ENCODE measurements at places on chromosomes 16 and 17. TPM values are rescaled to one million over a fixed set of nuclear protein-coding genes. Genes with fewer than 3 reads are reported as not detected.

Gene TEKT3
- total RNA-seq, result 0.44 TPM

Gene TNFSF13
- 70.9 TPM for total RNA-seq

Gene GLIS2
- 4.9 TPM for total RNA-seq

Gene ADGRG3
- 3.7 TPM for total RNA-seq

Gene SMIM22
- not detected for total RNA-seq

Gene SPATA33
- 1.8 TPM for total RNA-seq

GRCh38 chr16:88049561-88050545 lies 98.6 kb downstream of the BANP start:
- DNase-seq, result no peak

- no peak for DNase-seq
Observed at GRCh38 chr17:48961516-48962233, 6.7 kb downstream of the GIP start.

DNA sequence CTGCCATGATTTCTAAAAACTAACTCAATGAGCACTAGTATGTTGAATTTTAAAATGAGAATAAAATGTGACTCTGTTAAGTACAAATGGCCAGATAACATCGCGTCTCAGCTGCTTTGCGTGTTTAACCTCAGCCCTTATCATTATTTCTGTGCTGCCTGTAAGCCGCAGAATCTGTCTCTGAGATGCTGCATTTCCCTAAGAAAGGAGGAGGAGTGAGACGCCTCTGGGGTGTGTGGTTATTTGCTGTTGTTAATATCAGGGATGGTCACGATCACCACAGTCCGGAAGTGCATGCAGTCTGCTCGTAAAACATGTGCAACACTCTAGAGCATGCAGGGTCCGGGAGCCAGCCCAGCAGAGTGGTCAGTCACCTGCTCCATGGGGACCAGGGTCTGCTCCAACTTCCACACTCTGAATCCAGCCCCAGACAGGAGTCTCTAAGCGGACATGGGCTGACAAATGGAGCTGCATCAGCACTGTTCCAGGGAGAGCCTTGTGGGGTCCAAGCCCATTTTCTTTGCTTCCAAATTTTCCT lies 342.5 kb downstream of the MAF start:
- no peak for DNase-seq

- no peak for DNase-seq
Observed at GRCh38 chr16:23549938-23550337, 7.2 kb downstream of the EARS2 start.

DNA sequence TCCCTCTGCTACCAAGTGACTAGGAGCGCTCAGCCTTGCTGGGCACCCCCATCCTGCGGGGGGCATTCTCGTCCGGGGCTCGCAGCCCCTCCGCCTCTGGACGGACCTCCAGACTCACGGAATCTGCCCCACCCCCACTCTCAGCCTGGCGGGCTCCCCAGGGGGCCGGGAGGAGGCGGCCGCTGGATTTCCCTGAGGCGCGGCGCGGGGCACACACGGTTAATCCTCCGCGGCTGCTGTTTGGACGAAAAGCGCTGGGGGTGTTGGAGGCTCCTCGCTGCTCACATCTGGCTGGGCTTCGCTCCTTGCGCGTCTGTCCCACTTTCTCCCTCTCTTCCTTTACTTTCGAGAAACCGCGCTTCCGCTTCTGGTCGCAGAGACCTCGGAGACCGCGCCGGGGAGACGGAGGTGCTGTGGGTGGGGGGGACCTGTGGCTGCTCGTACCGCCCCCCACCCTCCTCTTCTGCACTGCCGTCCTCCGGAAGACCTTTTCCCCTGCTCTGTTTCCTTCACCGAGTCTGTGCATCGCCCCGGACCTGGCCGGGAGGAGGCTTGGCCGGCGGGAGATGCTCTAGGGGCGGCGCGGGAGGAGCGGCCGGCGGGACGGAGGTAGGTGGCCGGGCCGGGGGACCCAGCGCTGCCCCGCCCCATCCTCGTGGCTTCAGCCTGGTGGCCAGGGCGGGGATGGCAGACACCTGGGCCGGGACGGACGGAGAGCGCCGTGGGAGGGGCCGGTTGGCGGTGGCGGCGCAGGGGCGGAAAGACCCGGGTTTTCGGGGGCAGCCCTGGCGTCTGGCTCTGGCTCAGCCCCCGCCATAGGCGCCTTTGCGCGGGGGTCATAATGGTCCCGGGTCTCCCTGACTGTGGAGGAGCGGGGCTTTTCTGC lies at the start of gene C1QTNF1:
C1QTNF1 (plus strand) TSS at position 284 of the 886 bp plus-strand sequence. CDS start 19,800 bp downstream, outside the sequence.
- no peak for DNase-seq

GRCh38 chr17:6711681-6712057 lies 1.5 kb downstream of the SLC13A5 start:
- DNase-seq, result no peak

- no peak for DNase-seq
Observed at GRCh38 chr16:86199182-86199581, 300.2 kb downstream of the IRF8 start.

DNA sequence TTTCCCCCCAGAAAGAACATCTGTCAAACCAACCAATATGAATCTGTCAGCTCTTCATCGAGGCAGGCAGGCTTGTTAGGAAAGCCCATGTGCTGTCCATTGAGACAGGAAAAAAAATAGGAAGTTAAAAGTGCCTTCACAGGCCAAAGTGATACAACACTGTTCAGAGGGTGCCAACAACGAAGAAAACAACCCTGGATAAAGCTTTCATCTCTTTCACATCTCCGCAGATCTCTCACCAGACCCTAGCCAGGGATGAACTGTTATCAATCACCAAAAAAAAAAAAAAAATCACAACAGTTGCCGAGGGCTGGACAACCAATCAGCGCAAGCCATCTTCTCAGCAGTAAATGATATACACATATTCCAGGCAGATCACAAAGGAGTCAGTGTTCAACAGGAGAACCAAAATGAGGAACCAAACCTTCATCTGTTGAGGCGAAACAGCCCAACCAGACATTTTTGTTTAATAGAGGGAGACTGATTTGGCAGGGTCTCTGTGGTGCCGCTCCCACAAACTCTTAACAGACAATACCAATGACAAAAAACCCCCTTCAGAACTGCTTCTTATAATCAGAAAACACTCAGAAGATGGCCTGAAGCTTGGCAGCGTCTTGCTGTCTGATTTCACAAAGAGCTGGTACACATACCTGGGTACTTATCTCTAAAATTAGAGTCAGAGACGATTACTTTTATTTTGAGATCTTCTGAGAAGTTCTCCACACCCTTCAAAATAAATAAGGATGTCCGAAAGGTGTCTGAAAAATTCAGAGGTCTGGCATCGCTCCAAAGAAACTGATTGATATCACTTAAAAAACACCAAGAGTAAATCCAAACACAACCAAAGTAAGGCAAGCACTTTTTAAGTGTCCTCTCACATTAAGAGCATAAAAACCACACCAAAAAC lies 1.8 kb downstream of the MAP3K14 start:
- no peak for DNase-seq

- DNase-seq, result no peak
Observed at GRCh38 chr16:68257251-68257905, 6.9 kb upstream of the SLC7A6 start.

DNA sequence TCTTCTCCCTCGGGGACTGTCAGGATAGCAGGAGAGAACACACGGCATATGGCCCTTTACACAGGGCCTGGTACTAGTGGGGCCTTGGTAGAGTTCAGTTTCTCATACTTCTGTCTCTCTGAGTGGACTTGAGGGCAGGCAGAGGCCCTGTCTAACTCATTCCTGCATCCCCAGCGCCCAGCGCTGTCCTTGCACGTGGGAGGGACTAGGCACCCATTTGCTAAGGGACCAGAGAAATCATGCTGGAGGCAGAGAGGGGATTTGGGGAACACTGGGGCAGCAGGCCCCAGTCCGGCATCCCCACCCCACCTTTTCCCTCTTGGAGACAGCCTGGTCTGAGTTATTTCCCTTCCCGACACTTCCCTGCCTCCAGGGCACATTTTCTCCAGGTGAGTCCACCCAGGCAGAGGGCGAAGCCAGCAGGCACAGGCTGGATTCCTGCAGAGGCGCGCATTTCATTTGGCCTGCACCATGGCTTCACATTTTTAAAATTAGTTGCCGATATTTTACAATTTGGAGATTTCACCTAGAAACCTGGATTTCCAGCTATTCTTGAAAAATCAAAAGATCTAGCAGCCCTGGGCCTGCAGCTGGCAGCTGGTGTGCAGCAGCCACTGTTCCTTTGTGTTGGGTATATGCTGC lies 9.7 kb upstream of the NKD1 start:
- no peak for DNase-seq

Measured in omental fat pad (tissue), 4 donors.